Stimulated activated CD8-positive, alpha-beta memory T cell treated with anti-CD3 and anti-CD28 coated beads, Interleukin-15, amount 100 ng/mL, for 24 hours (primary cell): ENCODE measurements at places on chromosomes 7 and 10.

GRCh38 chr10:80506189-80506575, 31.5 kb upstream of the SH2D4B start:
- no peak for DNase-seq

GRCh38 chr7:51288896-51289622, 27.6 kb downstream of the COBL start:
- DNase-seq = no peak

DNA sequence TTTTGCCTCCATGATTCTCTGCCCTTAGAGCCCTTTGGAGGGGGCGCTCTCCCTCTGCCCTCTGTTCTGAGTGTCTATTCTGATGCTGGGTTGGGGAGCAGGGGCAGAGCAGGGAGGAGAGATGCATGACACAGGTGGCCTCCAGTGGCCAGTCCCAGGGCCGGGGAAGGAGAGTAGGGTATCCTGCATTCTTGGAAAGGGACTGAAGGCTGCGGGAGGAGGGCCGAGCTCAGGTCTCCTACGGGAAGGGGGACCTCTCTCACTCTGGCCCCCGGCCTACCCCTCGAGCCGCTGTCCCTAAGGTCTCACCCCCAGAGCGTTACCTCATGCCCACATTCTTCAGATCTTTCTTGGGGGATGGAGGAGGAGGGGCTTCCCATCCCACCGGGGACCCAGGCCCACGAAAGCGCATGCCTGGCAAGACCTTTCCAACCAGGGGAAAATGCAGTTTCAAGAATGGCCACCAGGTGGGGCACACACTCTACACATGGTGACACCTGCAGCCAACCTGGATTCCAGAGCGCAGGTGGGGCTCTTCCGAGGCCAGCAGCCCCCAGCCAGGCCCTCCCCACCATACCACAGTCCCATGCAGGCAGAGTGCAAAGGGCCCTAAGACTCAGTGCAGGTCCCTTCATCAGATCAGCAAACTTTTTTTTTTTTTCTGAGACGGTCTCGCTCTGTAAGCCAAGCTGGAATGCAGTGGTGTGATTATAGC, 86.4 kb downstream of the MYL10 start:
- DNase-seq = peak; percentile 56

- no peak for DNase-seq
Observed at GRCh38 chr10:89518108-89518507, 17.3 kb downstream of the SLC16A12 start.

GRCh38 chr7:26208040-26208439, 6.5 kb downstream of the CBX3 start:
- DNase-seq = no peak

DNA sequence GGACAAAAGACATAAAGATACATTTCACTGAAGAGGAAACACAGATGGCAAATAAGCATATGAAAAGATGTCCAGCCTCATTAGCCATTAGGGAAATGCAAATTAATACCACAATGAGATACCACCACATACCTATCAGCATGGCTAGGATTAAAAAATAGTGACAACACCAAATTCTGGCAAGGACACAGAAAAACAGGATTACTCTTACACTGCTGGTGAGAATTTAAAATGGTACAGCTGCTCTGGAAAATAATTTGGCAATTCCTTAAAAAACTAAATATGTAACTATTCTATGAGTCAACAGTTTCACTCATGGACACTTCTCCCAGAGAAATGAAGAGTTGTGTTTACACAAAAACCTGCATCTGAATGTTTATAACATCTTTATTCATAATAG, 121.1 kb downstream of the C10orf90 start:
- no peak for DNase-seq

DNA sequence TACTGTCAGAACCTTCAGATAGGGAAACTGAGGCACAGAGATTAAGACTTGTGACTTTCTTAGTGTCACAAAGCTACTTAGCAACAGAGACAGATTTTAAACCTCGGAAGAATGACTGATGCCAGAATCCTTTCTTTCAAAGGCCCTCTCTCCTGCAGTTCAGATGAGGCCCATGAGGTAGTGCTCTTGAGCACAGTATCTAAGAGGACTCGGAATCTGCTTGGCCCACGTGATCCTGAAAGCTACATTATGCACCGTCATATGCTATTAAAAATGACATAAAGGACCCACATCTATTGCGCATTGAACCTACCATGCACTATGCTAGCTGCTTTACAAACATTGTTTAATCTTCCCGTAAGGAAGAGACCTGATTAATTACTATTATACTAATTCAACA, 355.9 kb downstream of the SFMBT2 start:
- DNase-seq = no peak

GRCh38 chr10:86599729-86600128, 54.6 kb upstream of the OPN4 start:
- no peak for DNase-seq

- no peak for DNase-seq
Observed at GRCh38 chr10:128173386-128173785, 47.2 kb upstream of the MKI67 start.

DNA sequence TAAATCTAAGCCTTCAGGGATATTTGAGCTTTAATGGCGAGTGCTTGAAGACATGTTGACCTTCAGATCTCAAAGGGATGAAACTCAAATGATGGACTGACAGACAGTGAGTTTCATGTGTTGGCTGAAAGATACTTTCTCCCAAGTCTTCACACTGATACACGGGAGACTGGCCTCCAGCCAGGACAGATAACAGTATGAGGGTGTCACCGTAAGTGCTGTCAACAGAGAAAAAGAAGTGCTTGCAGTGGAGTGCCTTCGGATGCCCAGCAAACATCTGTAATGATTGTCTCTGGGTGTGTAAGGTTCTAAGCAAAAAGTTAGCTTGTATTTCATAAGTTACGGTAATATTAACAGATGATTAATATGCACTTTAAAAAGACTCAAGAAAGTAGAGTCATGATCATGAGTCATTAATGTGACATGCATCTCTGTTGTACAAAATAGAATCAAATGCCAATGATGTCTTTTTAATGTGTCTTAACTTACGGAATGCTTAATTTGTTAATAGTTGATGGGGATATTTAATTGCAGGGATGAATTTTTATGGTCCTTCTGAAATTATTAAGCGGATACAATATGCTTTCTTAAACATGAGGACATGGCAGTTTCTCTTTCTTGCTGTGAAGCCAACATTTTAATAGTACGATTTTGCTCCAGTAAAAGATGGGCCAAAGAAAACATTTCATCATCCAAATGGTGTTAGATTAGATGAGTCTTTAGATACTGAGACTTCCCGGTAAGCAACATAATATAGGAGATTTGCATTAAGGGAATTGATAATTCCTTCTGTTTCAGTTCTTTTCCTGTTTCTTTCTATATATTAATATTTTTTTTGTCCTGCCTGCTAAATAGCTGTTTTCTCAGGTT, 292.5 kb downstream of the GALNT17 start:
- no peak for DNase-seq

GRCh38 chr7:78020874-78021249, 222.3 kb downstream of the PHTF2 start:
- no peak for DNase-seq

GRCh38 chr7:2687338-2687869, 598 bp upstream of the AMZ1 start:
- DNase-seq = no peak

DNA sequence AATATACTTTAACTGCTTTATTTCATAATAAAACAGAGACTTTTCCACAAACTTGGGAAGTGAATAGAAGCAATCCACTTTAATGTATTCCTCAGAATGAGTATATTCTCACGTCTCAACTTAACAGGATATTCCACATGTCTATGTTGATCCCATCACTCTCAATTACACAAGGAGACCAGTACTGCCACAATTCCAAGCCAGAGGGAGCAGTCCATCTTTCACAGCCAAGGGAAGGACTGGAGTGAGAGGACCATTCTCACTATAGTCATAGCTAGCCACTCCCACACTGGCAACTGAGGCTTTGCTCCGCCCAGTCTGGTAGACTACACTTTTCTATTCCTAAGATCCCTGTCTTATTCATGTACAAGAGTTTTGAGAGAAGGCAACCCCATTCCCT, 553.9 kb downstream of the CNTNAP2 start:
- no peak for DNase-seq

DNA sequence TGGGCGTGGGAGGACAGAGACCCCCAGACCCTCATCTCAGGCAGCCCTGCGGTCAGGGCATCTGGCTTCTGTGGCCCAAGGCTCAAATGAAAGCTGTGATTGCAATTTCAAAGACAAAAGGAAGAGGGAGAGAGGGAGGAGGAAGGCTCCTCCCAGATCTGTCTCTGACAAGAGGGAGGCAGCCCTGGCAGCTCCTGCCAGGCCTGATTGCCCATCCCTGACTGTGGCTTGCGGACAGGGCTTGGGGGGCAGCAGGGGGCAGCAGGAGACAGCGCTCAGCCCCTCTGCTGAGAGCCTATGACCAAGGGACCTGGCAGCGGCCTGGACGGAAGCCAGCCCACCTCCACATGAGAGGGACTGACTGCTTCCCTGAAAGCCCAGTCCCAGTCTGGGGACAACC, 91.8 kb downstream of the PTPRN2 start:
- DNase-seq = no peak

- DNase-seq = no peak
Observed at GRCh38 chr7:44218418-44219201, 17.8 kb downstream of the YKT6 start.

DNA sequence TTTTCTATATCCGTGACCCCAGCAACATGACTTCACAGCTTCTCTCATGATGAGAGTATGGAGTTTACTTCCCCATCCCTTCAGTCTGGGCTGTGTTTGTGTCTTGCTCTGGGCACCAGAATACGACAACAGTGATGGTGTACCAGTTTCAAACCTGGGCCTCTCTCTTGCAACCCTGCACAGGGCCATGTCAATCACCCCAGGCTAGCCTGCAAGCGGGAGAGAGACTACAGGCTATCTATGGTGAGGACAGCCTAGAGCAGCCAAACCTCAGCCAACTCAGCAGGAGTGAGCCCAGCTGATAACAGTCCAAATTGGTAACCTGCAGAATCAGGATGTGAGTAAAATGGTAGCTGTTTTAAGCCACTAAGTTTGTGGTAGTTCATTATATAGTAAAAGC, 235.8 kb downstream of the CHCHD3 start:
- DNase-seq = no peak

- DNase-seq = no peak
Observed at GRCh38 chr10:11853468-11853867, 30.3 kb downstream of the PROSER2 start.

DNA sequence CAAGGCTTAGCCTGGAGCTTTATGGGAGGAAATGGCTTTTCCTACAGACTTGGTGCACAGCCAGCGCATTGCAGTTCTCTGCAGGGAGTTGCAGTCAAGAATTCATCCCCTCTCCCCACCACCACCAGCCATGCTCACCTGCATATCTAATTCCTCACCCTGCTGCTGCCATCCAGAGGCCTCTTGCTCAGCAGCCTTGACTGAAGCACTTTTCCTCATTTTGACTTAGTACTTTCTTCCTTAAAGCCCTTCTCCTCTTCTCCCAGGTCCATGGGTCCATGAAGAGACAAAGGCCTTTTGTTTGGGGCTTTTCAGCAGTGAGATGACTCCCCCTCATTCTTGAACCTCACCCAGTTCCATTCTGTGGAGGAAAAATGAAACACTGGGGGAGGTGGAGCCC, 39.7 kb upstream of the GPR141 start:
- DNase-seq = no peak

GRCh38 chr10:34185998-34186397, 629.1 kb downstream of the PARD3 start:
- no peak for DNase-seq

DNA sequence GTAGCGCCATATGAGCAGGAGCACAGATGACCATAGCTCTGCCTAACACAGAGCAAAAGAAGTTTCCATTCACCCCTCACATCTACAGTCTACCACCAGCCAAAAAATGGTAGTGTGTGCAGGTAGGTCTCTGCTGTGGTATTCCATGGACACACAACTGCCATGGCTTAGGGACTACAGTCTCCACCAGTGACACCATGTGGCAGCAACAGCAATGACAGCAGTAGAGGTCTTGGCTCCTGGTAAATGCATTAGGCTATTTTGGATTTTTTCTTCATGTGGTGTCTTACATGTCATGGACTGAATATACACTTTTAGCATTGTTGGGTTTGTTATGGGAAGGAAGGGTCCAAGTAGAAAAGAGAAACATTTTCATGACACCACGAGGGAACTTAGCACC, 70.1 kb upstream of the CABCOCO1 start:
- DNase-seq = no peak

GRCh38 chr7:124205526-124205925, 172.7 kb upstream of the TMEM229A start:
- DNase-seq = no peak

GRCh38 chr7:135597926-135598305, 40.2 kb downstream of the NUP205 start:
- no peak for DNase-seq

DNA sequence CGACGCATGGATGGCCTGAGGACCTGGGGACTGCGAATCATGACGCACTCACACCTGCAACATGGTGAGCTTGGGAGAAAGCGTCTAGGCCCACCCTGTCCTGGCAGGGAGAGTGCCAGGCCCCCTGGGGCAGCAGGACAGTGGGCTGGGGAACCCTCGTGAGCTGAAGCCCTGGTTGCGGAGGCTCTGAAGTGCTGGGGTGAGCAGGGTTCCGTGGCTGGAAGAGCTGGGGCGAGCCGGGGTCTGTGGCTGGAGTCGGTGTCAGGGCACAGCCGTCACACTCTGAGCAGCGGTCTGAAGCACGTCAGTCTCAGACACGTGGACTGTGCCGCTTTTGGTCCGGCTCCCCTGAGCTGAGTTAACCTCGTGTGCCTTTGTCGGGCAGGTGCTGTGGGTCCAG, 4.7 kb downstream of the SUN1 start:
- no peak for DNase-seq

GRCh38 chr7:73443548-73444255, 10.1 kb downstream of the FZD9 start:
- DNase-seq = no peak

DNA sequence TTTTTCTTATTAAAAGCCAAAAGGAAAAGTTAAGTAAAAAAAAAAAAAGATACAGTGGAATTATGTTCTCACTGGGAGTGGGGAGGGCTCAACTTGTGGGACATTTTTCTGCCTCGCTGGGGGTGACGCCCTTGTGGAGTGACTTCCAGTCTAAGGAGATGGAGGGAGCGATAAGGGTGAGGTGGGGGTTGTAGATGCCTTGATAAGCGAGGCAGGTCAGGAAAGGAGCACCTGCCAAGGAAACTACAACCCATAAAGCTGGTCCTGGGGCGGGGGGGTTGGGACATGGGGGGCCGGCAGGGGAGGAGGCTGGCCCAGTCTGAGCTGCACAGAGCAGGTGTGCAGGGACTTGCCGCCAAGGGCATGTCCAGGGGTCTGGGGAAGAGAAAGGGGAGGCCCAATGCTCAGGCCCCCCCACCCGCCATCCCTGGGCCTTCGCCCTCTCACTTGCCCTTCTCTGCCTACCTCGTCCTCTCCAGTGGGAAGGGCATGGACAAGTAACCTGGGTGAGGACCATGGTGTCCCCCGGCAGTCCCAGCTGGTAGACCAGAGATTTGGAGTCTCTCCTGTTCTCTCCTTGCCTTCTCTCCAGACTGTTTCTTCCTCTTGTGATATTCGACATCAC, 2.5 kb upstream of the TRPV5 start:
- DNase-seq = no peak

- no peak for DNase-seq
Observed at GRCh38 chr10:89526358-89526757, 9.0 kb downstream of the SLC16A12 start.

- no peak for DNase-seq
Observed at GRCh38 chr7:28806841-28807240, 151.3 kb downstream of the TRIL start.

GRCh38 chr10:5832946-5833345, 19.7 kb upstream of the GDI2 start:
- no peak for DNase-seq
